ENCODE measurements at places on chromosomes 4 and X. TPM values are rescaled to one million over a fixed set of nuclear protein-coding genes. Genes with fewer than 3 reads are reported as not detected.

GRCh38 chr4:10036807-10037342 is 15.6 kb upstream of the SLC2A9 start:
- DNase-seq = no peak
- peaks cover 28% of the 10 kb centered on the region for H3K4me1 ChIP-seq
- no peaks in the 10 kb centered on the region for H3K27me3 ChIP-seq
- H3K4me3 ChIP-seq = no peak overlapping the region
- no peak overlapping the region for H3K27ac ChIP-seq

- H3K27me3 ChIP-seq = no peaks in the 10 kb centered on the region
- no peaks in the 10 kb centered on the region for H3K36me3 ChIP-seq
- DNase-seq = no peak
- H3K4me3 ChIP-seq = no peak overlapping the region
- no peak overlapping the region for H3K27ac ChIP-seq
- H3K4me1 ChIP-seq = peaks cover 59% of the 10 kb centered on the region
Measured at GRCh38 chr4:147786531-147786930, 54.6 kb downstream of the ARHGAP10 start.

GRCh38 chr4:21827575-21827974 is 121.0 kb downstream of the KCNIP4 start:
- H3K4me1 ChIP-seq = no peaks in the 10 kb centered on the region
- no peak overlapping the region for H3K4me3 ChIP-seq
- DNase-seq = no peak

DNA sequence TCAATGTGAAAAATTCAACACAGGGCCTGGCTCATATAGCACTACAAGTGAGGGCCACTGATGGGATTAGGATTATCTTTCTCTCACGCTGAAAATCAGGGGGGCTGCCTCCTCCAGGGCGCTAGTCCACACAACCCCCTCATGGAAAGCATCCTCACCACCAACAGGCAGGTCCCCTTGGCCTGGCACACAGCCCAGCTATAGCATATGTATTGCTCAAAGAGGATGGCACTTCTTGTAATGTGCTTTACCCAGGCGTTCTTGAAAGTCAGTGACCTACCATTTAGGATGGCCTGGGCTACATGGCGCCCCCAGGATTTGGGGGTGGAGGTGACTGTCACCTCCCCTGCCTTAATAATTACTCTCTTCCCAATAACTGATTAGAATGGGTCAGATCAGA is 71.0 kb upstream of the LSM6 start:
- no peak overlapping the region for H3K27ac ChIP-seq
- H3K27me3 ChIP-seq = no peaks in the 10 kb centered on the region
- no peak for DNase-seq
- no peak overlapping the region for H3K4me3 ChIP-seq
- no peaks in the 10 kb centered on the region for H3K36me3 ChIP-seq

GRCh38 chr4:18397681-18398390 is 376.3 kb upstream of the LCORL start:
- H3K4me1 ChIP-seq = no peaks in the 10 kb centered on the region
- no peaks in the 10 kb centered on the region for H3K36me3 ChIP-seq
- DNase-seq = no peak

- DNase-seq = no peak
- no peaks in the 10 kb centered on the region for H3K36me3 ChIP-seq
- peak overlapping the region; percentile 69 for H3K27ac ChIP-seq
- no peak overlapping the region for H3K4me3 ChIP-seq
Measured at GRCh38 chr4:86831262-86832130, 17.7 kb downstream of the SLC10A6 start.

DNA sequence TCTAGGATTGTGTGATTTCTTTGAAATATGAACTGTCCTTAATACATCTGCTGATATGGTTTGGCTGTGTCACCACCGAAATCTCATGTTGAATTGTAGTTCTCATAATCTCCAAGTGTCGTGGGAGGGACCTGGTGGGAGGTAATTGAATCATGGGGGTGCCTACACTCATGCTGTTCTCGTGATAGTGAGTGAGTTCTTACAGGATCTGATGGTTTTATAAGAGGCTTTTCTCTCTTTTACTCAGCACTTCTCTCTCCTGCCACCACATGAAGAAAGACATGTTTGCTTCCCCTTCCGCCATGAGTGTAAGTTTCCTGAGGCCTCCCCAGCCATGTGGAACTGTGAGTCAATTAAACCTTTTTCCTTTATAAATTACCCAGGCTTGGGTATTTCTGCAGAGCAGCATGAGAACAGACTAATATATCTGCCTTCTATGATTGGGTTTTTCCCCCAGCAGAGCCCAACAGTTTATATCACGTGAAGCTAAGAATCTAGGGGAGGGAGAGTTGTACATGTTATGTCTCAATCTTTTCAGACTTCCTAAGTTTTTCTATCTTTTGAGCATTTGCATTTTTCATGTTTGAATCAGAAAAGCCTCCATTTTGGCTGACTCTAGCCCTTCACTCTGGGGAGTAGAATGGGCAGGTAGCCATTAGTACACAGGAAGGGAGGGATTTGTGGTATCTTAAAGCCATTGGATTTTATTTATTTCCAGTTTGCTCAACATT is 58.9 kb downstream of the PLAC1 start:
- H3K4me1 ChIP-seq = no peaks in the 10 kb centered on the region
- peaks cover 10% of the 10 kb centered on the region for H3K27me3 ChIP-seq
- DNase-seq = peak; percentile 13
- H3K27ac ChIP-seq = no peak overlapping the region
- H3K36me3 ChIP-seq = no peaks in the 10 kb centered on the region
- H3K4me3 ChIP-seq = no peak overlapping the region

DNA sequence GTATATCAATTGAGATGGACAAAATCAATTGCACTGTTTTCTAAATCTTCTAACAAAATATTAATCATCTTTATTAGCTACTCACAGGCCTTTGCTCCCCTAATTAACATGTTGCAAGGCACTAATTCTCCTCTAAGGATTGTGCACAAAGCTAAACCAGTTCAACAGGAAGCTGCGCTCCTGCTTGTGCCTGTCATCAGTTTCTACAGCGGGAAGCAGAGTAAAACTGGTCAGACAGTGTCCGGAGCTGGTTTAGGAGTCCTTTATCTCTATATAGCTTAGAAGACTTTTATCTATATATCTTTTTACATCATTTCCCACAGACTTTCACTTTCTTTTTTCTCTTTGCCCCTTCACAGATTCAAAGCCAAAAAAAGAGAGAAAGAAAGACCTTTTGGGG is 79.1 kb downstream of the ELOVL6 start:
- H3K4me3 ChIP-seq = no peak overlapping the region
- peaks cover 7% of the 10 kb centered on the region for H3K4me1 ChIP-seq
- DNase-seq = no peak
- no peaks in the 10 kb centered on the region for H3K36me3 ChIP-seq
- H3K27ac ChIP-seq = no peak overlapping the region

DNA sequence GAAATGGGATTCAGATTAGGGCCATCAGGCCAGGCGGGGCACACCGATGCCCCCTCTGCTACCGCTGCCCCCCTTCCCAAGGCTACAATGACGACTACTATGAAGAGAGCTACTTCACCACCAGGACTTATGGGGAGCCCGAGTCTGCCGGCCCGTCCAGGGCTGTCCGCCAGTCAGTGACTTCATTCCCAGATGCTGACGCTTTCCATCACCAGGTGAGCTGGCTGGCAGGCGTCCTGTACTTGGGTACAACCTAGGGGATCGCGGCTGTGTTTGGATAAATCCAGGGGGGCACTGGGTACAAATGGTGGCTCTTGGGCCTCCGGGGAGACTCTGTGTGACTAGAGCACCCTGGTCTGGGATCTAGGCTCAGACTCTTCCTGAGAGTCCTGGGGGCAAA is 1.1 kb downstream of the EMD start:
- H3K27me3 ChIP-seq = no peaks in the 10 kb centered on the region
- no peaks in the 10 kb centered on the region for H3K36me3 ChIP-seq
- peak overlapping the region; percentile 86 for H3K4me3 ChIP-seq
- no peak for DNase-seq

- H3K4me1 ChIP-seq = no peaks in the 10 kb centered on the region
- no peaks in the 10 kb centered on the region for H3K36me3 ChIP-seq
- H3K27ac ChIP-seq = no peak overlapping the region
- DNase-seq = no peak
- H3K27me3 ChIP-seq = peaks cover 17% of the 10 kb centered on the region
Measured at GRCh38 chr4:1451106-1451751, 45.0 kb upstream of the NKX1-1 start.

The NUDT11 gene
- 2.3 TPM for total RNA-seq

The PTTG2 gene
- total RNA-seq = not detected

The SPRY1 gene
- total RNA-seq = 101 TPM

The TTC29 gene
- total RNA-seq = not detected

The CT45A5 gene
- total RNA-seq = not detected
